Colonic mucosa (tissue), 4 donors: ENCODE measurements at places on chromosomes 3 and 15. TPM values are rescaled to one million over a fixed set of nuclear protein-coding genes. Genes with fewer than 3 reads are reported as not detected.

Gene CHST13
- total RNA-seq: 0.22 TPM

Gene FAM81A
- 18.8 TPM for total RNA-seq

DNA sequence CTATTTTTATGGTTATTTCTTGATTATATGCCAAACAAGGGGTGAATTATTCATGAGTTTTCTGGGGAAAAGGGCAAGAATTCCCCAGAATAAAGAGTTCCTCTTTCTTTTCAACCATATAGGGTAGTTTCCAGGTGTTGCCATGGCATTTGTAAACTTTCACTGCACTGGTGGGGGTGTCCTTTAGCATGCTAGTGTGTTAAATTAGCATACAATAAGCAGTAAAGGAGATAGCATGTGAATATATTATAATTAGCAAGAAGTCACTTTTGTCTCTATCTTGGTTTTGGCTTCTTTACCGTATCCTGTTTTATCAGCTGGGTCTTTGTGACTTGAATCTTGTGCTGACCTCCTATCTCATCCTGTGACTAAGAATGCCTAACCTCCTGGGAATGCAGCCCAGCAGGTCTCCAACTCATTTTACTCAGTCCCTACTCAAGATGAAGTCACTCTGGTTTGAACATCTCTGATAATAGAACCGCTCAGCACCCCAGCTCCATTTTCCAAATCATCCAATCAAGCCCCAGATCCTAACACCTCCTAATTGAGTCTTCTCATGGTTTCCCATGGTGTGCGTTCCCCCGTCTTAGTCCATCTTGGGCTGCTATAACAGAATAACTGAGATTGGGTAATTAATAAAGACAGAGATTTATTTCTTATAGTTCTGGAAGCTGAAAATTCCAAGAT is 3.4 kb upstream of the SELENOT start:
- no peaks in the 10 kb centered on the region for H3K36me3 ChIP-seq
- no peak overlapping the region for H3K4me3 ChIP-seq
- peaks cover 6% of the 10 kb centered on the region for H3K4me1 ChIP-seq
- no peaks in the 10 kb centered on the region for H3K27me3 ChIP-seq
- H3K27ac ChIP-seq: no peak overlapping the region

DNA sequence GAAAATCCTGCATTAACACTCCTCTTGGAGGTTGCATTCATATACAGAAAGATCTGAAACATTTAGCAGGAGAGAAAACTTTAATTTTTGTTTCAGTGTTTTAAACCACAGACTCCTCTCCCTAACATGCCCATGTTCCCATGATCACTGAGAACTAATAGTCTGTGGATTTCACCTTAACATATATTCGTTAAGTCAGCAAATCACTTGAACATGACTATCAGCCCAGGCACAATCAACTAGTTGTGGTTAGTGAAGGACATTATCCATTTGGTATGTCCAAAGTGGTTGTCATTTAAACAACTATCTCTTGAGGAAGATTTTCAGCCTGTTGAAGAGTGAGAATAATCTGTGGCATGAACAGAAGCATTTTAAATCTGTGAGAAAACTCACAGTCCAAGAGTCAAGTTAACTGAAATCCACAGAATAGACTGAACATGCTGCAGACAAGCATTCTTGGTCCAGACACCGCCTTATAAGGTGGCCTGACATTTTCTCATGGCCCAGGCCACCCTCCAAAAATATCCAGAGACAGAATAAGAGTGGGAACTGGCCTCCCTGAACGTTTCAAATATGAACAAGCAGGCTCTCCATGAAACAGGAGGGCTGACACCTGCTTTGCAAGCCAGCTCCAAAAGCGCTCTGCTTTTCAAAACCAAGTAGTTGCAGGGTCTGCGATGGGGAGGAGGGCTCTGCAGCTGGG is 39.9 kb upstream of the ADCY5 start:
- no peaks in the 10 kb centered on the region for H3K4me1 ChIP-seq
- H3K4me3 ChIP-seq: no peak overlapping the region
- no peaks in the 10 kb centered on the region for H3K36me3 ChIP-seq
- no peak overlapping the region for H3K27ac ChIP-seq
- no peaks in the 10 kb centered on the region for H3K27me3 ChIP-seq

- no peak for DNase-seq
- no peaks in the 10 kb centered on the region for H3K36me3 ChIP-seq
- H3K4me3 ChIP-seq: no peak within 1 kb of the TSS
- no peaks in the 10 kb centered on the region for H3K4me1 ChIP-seq
- no peaks in the 10 kb centered on the region for H3K27me3 ChIP-seq
These were observed at the start of gene CHRM5 for GRCh38 chr15:33968224-33968623. Gene CHRM5, plus strand, starts transcription at chr15:33968497. Its CDS starts 94,221 bp downstream, at chr15:34062718.

DNA sequence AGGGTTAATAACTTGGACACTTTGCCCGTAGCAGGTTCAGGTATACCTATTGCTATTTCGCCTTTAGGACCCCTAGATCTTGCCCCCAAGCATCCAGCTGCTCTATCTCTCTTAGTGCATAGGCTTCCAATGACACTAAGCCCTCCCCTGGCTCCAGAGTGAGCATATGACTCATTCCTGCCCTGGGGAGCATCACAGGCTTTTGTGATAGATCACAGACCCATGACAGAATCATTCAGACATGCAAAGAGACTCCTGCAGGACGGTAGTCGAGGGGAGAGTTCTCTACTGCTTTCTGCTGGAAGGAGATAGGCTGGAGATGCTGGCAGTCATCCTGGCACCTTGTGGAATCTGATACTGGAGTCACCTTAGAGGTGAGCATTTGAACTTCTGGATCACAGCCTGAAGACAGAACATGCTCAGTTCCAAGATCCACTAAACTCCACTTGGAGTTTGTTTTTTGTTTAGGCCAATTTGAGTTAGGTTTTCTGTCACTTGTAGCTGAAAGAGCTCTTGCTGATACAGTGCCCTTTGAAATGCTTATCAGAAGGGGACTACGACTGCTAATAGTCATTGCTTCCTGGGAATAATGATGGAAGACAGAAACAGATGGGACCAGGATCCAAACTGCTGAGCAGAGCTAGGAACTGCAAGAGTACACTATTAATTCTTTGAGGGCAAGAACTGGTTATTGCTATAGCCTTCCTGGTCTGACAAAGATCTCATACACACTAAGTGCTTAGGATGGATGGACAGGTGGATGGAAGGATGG is 11.0 kb downstream of the LYSMD2 start:
- peak; percentile 34 for DNase-seq
- no peaks in the 10 kb centered on the region for H3K4me1 ChIP-seq
- H3K27ac ChIP-seq: no peak overlapping the region
- no peak overlapping the region for H3K4me3 ChIP-seq
- H3K27me3 ChIP-seq: no peaks in the 10 kb centered on the region

- no peaks in the 10 kb centered on the region for H3K27me3 ChIP-seq
- no peaks in the 10 kb centered on the region for H3K36me3 ChIP-seq
- H3K4me3 ChIP-seq: no peak overlapping the region
- no peak for DNase-seq
- H3K4me1 ChIP-seq: peaks cover 7% of the 10 kb centered on the region
- no peak overlapping the region for H3K27ac ChIP-seq
These were observed 20.8 kb downstream of the FAM174B start for GRCh38 chr15:92634671-92635201.

DNA sequence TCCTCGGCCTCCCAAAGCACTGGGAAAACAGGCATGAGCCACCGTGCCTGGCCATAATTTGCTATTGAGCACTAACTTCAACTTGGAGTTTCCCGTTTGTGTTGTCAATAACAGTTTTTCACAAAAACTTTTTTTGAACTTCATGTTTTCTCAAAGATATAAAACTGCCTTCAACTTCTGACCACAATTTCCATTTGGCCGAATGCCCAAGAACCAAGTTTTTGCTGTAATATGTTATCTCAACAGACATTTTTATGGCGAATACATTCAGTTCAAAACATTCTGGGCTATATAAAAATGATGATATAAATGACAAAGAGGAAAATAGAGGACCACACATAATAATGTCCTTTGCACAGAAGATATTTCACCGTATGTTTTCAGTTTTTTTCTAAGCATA is 56.4 kb downstream of the NEDD4 start:
- no peaks in the 10 kb centered on the region for H3K27me3 ChIP-seq
- H3K36me3 ChIP-seq: no peaks in the 10 kb centered on the region
- DNase-seq: no peak

DNA sequence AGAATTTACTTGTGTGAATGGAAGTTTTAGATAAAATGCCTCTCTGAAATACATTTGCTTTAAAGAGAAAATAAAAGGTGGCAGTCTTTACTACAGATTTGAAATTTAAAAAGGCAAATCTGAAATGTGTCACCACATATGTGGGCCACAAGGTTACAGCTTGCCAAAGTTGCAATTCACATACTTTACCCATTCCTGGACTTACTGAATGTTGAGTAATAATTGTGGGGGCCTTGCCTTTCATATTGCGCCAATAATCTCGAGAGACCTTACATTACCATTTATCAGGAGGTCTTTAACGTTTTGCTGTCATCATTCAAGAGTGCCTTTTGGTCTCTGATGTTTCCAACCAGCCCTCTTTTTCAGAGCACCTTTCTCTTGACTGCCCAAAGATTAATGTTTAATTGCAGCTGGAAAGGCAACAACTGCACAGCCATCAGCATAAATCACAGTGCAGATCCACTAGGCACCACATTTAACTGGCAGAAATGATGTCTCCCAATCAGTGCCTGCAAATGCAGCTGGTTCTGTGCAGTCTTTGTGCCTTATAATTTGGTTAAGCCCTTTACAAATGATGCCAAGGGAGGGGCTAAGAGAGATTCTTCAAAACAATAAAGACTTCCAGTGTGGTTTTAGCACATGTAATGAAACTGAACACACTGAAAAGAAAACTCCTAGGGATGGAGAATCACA is 206.8 kb downstream of the MAGI1 start:
- H3K4me3 ChIP-seq: no peak overlapping the region
- DNase-seq: no peak
- no peaks in the 10 kb centered on the region for H3K36me3 ChIP-seq
- no peaks in the 10 kb centered on the region for H3K27me3 ChIP-seq
- no peak overlapping the region for H3K27ac ChIP-seq

DNA sequence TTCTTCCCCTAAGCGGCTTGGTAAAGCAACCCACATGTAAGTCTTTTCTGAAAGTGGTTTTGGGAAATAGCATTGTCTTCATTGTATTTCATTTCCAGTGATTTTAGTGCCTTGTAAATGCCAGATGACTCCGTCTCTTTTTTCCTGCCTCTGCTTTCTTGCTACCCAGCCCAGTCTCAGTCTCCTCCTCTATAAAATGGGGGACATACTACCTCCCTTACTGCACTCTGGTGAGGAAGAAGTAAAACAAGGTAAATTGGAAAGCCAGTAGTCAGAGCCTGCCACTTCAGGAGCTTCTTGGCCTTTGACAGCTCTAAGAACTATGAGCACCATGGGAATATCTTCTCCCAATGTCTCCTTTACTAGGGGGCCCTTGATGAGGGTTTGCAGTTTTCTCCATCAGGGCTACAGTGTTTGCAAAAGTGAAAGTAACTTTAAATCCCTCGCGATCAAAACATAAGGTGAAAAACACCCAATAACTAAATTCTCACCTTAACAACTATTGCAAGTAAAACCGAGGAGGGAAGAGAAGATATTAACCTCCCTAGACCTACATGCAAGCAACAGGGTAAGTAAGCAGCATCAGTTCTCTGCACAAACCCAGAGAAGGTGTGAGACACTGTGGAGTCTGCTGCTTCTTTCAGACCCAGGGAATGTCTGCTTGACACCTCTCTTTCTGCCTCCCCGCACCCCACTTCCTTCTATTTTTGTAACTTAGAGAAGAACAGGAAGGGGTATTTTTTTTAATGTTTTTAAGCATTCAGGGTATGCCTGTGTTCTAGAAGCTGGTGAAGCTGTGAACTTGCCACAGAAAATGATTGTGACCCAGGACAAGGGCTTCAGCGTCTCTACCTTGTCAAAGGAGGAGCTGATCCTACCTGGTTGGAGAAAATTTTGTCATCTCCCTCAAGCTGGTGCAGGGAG is 159.1 kb upstream of the EOMES start:
- no peaks in the 10 kb centered on the region for H3K27me3 ChIP-seq
- DNase-seq: no peak
- H3K36me3 ChIP-seq: no peaks in the 10 kb centered on the region
- no peak overlapping the region for H3K4me3 ChIP-seq
- no peak overlapping the region for H3K27ac ChIP-seq

DNA sequence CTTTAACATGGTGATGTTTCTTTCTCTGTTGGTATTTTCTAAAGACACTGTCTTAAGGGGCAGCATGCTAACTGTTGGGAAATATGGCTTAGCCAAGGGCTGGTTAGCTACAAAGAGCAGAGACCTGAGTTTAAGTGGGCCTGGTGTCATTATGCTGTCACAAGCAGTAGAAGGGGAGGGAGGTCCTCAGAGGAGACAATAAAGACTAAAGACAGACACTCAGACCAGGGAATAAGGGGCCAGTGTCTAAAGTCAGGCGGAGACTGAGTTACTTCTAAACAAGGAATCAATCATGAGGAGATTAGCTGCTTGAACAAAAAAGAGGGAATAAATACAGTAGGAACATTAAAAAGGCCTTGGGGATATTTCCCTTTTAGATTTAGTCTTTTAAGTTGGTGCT is 142.7 kb upstream of the DPPA4 start:
- H3K27me3 ChIP-seq: no peaks in the 10 kb centered on the region
- H3K4me3 ChIP-seq: no peak overlapping the region
- DNase-seq: no peak
- H3K36me3 ChIP-seq: no peaks in the 10 kb centered on the region
- H3K4me1 ChIP-seq: no peaks in the 10 kb centered on the region

- no peaks in the 10 kb centered on the region for H3K4me1 ChIP-seq
- no peak for DNase-seq
- H3K27ac ChIP-seq: no peak overlapping the region
- no peaks in the 10 kb centered on the region for H3K27me3 ChIP-seq
These were observed 48.3 kb upstream of the IQSEC1 start for GRCh38 chr3:13121553-13122001.

- no peaks in the 10 kb centered on the region for H3K27me3 ChIP-seq
- no peak overlapping the region for H3K4me3 ChIP-seq
- no peaks in the 10 kb centered on the region for H3K4me1 ChIP-seq
- H3K27ac ChIP-seq: no peak overlapping the region
These were observed 689.9 kb downstream of the TUSC7 start for GRCh38 chr3:117399311-117400078.

GRCh38 chr15:54579855-54580254 is 601.6 kb downstream of the UNC13C start:
- H3K4me3 ChIP-seq: no peak overlapping the region
- no peak for DNase-seq
- H3K36me3 ChIP-seq: no peaks in the 10 kb centered on the region
- H3K27me3 ChIP-seq: no peaks in the 10 kb centered on the region
- H3K4me1 ChIP-seq: no peaks in the 10 kb centered on the region
